ENCODE measurements at places on chromosomes 7 and 10.

- no peak for DNase-seq
These were observed 3.4 kb upstream of the PRKCQ start for GRCh38 chr10:6583447-6583846.

DNA sequence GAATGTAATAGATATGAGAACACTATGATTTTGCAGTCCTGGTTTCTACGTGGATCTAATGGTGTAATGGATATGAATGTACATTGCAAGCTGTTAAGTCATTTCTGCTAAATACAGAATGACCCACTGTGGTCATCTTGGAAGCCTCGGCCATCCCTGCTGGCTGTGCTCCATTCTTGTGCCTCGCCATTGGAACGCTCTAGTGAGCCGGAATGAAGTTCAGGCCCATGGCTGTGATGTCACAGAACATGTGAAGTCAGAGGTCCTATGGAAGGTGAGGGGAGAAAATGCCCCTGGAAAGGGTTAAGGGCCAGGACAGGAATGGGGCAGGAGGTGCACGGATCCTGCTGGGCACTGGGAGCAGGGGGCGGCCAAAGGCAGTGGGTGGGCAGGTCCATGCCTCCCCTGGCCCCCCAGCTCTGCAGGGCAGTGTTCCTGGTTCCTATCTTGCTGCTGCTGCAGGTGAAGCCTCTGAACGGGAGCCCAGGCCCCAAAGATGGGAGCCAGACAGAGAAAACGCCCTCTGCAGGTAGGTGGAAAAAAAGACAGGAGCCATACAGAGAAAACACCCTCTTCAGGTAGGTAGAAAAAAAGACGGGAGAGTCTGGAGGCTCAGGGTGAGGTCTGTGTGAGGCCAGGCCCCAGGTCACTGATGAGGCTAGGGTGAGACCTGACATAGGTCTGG lies at the start of gene LLCFC1:
LLCFC1 (plus strand) TSS at position 259 of the 685 bp plus-strand sequence; CDS start at position 397, 138 bp downstream.
- DNase-seq = no peak

DNA sequence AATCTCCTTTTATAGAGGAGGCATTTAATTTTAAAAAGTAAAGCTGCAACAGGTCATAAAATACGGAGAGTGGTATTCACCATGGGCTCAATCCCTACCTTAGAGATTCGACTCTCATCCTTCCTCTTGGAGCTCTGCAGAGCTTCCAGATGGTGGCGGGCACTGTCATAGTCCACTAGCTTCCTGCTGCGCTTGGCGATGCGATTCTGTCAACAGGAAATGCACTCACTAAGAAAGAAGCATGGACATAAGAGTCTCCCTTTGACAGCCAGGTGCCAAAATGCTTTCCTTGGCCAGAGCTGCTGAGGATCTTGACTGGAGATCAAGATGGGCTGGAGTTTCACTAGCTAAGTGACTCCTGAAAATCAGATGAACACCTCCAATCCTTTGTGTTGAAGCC lies 154.4 kb downstream of the AMPH start:
- DNase-seq = no peak

DNA sequence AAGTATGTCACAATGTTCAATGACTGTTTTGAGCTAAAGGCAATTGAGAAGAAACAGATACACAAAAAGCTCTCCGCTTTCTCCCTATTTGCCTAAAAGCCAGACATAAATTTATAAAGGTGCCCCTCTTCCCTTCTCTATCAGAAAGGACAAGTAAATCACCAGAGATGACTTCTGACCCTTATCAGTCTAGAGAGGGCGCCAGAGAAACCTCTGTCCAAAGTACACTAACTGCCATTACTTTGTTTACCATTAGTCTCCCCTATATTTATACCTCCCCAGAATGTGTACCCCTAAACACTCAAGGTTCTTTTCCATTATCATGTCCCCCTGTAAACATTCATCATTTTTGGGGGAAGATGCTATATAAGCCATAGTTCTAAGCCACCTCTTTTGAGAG lies 49.3 kb downstream of the TPK1 start:
- DNase-seq = no peak

DNA sequence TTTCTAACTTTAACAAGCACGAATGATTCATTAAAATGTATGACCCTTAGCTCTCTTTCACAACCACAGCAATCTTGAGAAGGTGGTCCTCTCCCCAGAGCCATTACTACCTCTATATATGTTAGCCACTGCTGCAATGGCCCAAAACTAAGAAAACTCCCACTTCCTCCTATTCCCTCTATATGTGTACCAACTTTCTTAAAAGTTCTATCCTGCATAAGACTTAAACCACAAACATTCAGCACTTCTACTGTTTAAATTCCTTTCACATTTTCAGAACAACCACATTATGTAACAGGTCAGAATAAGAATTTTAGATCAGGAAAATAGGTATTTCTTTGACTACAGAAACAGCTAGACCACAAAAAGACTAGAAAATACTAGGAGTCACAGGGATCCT lies 36.2 kb downstream of the WASL start:
- DNase-seq = no peak

- DNase-seq = no peak
These were observed 2.1 kb upstream of the FMC1 start for GRCh38 chr7:139339025-139339424.

DNA sequence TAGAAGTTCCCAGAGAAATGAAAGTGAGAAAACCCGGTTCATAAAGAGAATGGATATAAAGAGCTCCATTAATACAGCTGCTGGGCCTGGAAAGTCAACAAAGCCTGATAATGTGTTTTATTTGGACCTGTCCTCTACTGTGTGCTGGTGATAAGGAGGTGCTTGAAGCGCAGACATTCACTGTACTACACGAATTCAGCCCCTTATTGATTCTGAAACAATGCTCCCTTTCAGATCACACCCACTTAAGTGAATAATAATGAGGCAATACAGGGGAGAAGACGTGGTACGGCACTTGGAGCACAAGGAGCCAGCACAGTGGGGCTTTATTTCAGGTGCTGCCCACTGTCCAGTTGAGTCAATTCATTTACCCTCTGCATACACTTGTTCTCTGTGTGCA lies 260.8 kb downstream of the FGFR2 start:
- DNase-seq = no peak

- DNase-seq = no peak
These were observed 147.0 kb downstream of the WDR37 start for GRCh38 chr10:1203216-1203615.

Measured in tibial nerve (tissue), 4 donors.